ENCODE measurements at places on chromosomes 3 and 15.

DNA sequence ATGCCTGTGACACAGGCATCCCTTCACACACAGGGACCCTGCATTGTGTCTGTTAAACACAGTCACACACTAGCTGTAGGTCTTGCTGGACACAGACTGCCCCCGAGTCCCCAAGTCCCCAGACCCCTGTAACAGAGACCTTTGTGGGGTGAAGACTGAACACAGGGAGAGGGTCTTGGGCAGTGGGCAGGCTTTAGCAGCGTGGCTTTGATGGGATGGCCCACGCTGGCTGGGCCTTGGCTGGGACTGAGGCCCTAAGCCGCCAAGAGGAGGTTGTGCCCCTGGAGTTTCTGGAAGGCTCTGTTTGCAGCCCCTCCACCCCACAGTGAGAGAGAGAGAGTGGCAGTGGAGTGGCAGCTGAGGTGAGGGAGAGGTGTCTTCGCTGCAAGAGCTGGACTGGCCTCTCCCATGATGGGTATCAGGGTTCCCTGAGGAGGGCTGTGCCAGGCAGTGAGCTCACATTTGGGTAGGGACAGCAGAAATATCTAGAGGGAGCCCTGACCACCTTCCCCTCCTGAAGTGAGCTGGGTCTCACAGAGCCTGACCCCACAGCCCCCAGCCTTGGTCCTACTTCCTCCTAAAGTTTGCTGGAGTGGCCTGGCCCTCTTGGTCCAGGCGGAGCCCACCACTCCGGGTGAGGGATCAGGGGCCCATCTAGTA lies 635 bp upstream of the VILL start:
- no peak for DNase-seq

GRCh38 chr3:25465266-25465860 lies 37.3 kb downstream of the RARB start:
- DNase-seq = no peak

DNA sequence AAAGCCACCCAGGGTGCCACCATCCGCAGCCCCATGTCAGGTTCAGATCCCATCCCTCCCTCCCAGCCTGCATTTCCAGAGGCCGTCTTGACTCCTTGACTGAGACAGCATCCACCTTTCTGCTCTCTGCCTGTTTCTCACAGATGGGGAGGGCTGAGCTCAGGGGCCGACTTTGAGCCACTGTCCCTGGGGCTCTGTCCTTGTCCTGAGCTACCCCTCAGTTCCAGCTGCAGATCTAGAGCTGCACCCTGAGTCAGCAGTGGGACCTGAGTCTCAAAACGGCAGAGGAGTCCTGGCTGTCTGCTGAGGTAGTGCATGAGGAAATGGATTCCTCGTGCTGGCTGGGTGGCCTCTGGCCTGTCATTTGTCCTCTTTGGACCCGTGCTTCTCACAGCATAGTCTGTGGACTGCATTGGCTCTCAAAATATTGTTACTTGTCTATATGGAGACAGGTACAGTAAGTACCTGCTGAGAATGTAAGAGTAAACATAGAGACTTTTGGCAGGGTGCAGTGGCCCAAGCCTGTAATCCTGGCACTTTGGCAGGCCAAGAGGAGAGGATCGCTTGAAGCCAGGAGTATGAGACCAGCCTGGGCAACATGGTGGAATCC lies 22.3 kb downstream of the RPLP1 start:
- DNase-seq = no peak

DNA sequence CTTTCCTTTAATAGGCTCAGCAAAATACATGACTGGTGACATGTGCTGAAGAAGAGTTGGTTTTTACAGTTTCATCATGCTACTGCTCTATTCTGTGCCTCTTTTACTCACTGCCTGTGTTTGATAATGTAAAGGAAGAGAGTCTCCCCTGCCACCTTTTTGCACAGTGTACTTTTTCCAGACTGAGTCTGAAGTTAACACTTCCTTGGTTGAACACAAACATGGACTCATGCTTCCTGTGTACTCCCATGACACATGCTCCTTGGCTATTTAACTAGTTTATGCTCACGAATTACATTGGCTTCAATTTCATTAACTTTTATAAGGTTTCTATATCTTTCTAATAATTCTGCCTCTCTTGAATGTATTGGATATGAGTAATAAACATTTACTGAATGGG lies 396.1 kb downstream of the VGLL3 start:
- DNase-seq = no peak

DNA sequence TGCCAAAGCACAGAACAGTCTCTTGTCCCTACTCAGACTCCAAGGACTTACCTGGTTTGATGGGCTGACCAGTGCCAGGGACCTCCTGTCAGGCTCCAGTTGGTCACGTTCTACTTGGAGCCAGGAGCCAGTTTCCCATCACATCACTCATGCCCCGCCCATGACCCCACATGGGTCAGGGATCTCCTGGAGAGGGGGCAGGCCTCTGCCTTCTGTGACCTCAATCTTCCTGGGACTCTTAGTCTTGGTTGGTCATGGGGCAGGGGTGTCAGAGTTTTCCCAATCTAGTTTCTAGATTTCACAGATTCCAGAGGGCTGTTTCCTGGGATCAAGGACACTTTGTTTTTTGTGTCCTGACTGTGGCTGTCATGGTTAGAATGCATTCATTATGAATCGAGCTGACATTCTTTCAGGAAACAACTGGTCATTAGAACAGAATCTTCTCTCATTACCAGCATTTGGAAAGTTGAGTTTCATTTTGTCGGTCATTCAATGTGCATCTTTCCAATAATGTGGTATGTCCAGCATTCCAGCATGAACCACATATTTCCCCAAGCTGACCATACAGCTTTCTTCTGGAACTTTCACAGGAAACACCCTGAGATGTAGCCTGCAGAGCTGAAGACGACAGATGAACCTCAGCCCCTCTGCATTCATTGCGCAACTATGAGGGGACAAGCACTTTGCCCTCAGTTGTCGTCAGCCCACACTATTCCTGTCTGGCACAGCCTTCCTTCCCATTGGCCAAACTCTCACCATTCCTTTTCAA lies 19.8 kb downstream of the CYP19A1 start:
- no peak for DNase-seq

GRCh38 chr15:97026781-97027180 lies 696.3 kb downstream of the NR2F2 start:
- DNase-seq = no peak

- DNase-seq = no peak
These were observed 453.8 kb upstream of the KCNMB2 start for GRCh38 chr3:178082326-178082906.

DNA sequence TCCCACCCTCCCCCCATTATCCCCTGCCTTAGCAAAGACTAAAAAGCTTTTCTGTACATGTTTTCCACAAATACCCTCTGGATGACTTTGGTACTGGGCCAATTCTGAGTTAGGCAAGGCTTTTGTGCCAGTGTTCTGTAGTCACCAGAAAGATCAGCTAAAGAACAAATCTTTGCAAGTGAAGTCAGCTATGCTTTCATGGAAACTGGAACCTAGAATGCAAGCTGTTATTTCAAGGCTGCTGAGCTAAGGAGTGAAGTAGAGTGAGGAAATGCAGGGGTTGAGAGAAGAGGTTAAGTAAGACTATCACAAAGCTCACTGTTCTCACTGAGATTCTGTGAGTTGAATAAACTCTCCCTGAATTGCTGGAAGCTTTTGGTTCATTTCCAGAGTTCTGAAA lies 107.8 kb upstream of the CNTN3 start:
- no peak for DNase-seq

- no peak for DNase-seq
These were observed 189.5 kb upstream of the DNAJC19 start for GRCh38 chr3:181178991-181179390.

- no peak for DNase-seq
These were observed 61.8 kb downstream of the FOXB1 start for GRCh38 chr15:60065951-60066350.

- DNase-seq = no peak
These were observed 133.1 kb downstream of the CPNE4 start for GRCh38 chr3:131901686-131902085.

DNA sequence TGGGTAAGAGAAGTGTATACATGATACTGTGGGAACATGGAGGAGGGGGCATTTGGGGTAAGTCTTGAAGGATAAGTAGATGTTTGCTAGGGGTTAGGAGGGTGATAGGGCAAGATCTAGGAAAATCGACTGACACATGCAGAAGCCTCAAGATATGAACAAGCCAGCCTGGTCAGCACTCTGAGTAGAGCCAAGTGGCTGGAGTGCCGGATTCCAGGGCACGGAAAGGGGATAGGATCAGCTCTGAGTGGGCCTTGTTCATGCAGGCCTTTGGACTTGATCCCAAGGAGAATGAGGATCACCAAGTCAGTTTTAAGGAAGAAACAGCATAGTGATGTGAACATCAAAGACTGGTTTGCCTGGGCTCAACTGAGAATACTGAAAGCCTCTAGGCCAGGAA lies 24.3 kb upstream of the MANF start:
- DNase-seq = no peak

DNA sequence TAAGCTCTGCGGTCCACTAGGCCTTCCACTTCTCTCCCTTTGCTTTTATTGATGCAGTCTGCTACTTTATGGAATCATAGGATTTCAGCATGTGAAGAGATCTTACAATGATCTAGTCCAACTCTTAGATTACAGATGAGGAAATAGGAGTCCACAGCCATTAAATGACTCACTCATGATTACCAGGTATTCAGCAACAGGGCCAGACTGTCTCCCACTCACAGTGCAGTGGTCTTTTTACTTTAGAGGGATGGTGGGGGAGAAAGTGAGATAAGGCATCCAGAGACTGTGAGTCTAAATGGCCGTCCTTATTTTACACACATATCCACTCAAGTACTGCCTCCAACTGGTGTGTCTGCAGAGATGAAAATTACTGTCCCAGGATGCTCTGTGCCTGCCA lies 88.5 kb upstream of the SKOR1 start:
- no peak for DNase-seq

DNA sequence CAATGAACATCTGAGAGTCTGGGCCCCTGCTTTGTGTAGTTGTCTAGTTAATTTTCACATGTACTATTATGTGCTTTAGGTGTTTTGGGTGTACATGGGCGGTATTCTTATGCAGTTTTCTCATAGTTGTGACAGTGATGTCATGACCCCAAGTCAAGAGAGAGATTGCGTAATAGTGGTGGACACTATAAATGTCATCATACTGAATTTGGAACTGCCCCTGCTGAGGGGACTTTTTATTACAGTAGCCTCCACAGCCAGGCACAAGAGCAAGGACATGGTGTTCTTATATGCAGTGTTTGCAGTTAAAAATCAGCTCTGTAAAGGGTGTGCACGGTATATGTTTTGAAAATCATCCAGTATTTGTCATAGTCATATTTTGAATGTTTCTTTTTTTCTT lies 29.5 kb downstream of the ABHD2 start:
- no peak for DNase-seq

GRCh38 chr3:133880287-133880686 lies 15.4 kb downstream of the RAB6B start:
- no peak for DNase-seq

DNA sequence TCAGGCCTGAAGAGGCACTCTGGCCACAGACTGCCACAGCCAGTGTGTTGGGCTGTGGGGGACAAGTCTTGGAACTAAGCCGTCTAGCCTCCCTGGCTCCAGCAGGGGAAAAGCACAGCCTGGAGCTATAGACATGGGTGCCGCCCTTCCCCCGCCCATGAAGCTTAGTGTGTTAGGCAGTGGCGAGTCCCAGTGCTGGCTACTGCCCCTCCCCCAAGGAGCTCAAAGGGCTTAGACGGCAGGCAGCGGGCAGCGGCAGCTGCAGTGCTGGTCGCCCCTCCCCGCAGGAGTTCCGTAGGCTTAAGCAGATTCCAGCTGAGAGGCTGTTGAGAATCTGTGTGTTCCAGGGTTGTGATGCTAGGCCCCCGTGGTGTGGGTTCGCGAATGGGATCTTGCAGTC lies 135.8 kb upstream of the RORA start:
- DNase-seq = no peak

DNA sequence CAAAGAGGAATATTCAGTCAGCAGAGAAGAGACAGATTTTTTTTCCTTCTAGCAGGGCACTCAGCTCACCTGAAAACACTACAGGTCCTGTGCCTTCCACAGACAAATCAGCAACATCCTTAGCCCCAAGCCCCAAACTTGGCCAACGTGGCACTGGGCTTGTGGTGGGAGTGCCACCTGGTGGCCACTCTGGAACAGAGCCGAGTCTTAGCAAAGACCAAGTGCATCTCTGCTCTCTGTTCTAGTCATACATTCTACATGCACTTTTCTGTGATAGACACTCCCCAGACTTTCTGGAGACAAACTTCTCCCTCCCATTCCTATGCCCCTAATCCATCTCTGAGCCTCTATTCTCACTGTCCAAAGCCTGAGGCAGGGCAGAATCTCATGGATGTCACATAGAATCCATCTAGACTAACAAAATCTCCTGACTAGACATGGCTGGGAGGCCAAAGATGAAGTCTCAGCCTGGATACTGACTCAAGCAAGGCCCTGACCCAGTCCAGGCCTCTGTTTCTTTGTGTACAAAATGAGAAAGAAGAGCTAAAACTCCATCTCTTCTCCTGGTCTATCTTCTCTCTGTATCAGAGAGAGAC lies 5.1 kb upstream of the SEMA7A start:
- DNase-seq = peak; percentile 53

GRCh38 chr3:5899014-5899761 lies 711.7 kb downstream of the EDEM1 start:
- no peak for DNase-seq

DNA sequence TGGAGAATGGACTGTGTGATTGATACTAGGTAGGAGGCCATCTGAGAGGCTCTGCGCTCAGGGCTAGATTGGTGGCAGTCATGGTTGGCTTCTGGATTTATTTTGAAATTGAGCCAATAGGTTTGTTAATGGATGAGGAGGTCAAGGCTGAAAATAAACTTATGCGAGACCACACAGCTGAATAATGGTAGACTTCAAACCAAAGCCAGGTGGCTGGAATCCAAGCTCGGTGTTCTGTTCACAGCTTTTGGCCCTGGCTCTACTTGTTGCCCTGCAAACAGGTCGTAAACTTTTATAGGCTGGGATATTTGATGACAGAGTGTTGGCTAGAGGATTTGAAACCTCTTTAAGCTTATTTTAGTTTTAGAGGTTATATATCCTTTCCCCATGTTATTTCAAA lies 160.4 kb downstream of the CHL1 start:
- DNase-seq = no peak

- DNase-seq = no peak
These were observed 54.8 kb downstream of the SQOR start for GRCh38 chr15:45689616-45690015.

DNA sequence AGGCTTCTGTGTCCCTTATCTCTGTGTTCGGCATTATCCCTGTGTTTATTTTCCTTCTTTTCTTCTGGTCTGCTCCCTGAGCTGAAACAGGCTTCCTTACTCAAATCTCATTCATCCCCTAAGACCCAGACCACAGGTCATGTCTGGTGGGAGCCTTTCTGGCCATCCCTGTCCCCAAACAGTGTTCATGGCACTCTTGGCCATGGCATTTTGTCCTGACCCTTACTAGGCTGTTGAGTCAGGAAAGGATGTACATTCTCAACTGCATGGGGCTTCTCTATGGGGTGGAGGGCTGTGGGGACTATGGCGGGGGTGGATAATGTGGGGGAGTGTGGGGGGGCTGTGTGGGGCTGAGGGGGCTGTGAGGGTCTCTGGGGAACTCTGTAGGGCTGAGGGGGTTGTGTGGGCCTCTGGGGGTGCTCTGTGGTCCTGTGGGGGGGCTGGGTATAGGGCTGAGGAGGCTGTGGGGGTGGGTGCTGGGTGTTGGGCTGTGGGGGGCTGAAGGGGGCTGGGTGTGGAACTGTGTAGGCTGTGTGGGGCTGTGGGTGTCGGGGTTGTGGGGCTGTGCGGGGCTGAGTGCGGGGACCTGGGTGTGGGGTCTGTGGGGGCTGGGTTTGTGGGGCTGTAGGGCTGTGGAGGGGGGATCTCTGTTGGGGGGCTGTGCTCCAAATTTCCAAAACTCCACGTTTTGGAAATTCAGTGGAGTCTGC lies 64.3 kb downstream of the KLF13 start:
- no peak for DNase-seq

Data from activated CD8-positive, alpha-beta memory T cell treated with anti-CD3 and anti-CD28 coated beads for 48 hours (primary cell).